ENCODE measurements at places on chromosomes 6 and 20.

DNA sequence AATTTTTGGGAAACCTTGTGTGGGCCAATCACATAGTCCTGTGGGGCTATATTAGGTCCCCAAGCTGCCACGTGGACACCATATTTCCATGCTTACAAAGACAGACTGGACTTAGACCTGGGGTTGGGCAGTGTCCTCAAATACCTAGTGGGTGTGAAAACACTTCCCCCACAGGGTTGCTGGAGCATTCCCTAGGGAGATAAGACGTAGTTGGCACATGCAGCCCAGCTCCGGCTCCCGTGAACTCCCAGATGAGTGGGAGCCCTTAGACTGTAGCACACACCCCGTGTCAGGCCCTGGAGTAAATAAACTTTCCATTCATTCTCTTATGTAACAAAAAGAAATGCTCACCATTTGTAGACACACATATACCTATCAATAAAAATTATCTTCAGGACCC is 14.2 kb downstream of the KCNG1 start:
- DNase-seq = no peak

DNA sequence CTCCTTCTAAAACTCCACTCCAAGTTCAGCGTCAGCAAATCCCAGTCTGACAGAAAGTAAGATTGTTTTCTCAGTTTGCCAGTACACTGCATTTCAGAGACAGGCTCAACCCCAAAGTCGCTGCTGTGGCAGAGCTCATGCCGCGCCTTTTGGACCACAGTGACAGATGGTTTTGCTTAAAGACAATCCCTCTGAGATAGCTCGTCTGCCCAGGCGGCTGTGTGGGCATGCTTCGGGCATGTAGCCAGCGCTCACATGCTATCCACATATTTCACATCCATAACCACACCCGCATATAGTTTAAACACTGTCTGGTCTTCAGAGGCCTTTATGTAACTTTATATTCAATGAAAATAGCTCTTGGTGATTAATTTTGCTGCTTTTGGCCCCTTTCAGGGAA is 14.7 kb upstream of the PXDC1 start:
- peak; percentile 88 for DNase-seq

GRCh38 chr6:6248651-6249050 is 71.8 kb downstream of the F13A1 start:
- DNase-seq = no peak

DNA sequence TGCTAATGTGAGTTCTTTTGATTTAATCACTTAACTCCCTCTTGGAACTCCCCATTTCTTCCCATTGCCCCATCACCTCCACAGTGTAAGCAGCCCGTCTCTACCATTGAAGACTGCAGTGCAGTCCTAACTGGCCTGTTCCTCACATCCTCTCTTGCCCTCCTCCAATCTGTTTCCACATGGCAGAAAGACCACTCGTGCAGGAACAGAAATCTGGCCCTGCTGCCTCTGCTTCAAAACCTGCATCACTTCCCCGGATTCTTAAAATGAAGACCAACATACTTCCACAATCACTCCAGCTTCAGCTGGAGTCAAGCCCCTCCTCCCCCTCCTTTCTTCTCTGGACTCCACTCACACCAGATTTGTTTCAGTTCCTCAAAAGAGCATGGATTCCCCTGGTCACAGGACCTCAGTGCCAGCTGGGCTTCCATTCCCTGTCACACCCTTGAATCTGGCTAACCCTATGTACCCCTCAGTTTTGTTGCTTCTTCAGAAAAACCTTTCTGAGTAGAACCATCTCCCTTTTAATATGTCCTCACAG is 802.3 kb downstream of the MAFB start:
- peak; percentile 30 for DNase-seq

- DNase-seq = no peak
Observed at GRCh38 chr6:160102399-160102798, 19.2 kb upstream of the SLC22A1 start.

DNA sequence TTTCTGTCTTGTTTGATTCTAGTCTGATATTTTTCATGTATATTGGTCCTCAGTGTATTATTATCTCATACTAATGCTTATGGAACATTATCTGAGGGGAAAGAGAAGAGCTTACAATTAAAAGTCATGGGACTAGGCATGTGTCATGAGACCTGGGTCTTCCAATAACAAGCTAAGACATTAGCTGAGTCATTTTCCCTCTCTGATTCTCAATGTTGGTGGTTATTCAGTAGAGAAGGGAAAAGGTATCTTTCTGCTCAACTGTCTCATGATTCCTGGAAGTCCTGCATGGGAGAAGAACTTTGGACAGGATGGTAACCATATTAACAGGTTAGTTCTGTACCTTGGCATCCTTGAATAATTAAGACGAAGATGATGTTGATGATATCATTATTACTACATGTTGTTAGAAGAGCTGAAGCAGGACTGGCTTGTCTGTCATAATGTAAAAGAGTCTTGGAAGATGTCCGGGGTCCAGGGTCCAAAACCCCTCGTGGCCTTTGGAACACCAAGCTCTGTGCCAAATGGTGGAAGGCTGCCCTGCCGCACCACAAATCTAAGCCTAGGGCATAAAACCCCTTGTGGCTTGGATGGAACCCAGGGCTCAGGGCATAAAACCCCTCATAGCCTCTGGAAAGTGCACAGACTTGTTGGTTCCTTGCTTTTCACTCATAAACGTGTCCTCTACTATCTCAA is 19.1 kb downstream of the TRIM38 start:
- DNase-seq = no peak

GRCh38 chr6:5278047-5278446 is 16.7 kb downstream of the FARS2 start:
- no peak for DNase-seq

GRCh38 chr20:35731862-35732643 is 10.0 kb downstream of the RBM39 start:
- no peak for DNase-seq

Measured in femur (tissue), 1 donor.